ENCODE measurements at places on chromosomes 11 and 22. TPM values are rescaled to one million over a fixed set of nuclear protein-coding genes. Genes with fewer than 3 reads are reported as not detected.

GRCh38 chr11:94002226-94002625 lies 18.9 kb upstream of the HEPHL1 start:
- no peak for DNase-seq

GRCh38 chr11:94032066-94032465 lies 10.9 kb downstream of the HEPHL1 start:
- DNase-seq, result no peak

DNA sequence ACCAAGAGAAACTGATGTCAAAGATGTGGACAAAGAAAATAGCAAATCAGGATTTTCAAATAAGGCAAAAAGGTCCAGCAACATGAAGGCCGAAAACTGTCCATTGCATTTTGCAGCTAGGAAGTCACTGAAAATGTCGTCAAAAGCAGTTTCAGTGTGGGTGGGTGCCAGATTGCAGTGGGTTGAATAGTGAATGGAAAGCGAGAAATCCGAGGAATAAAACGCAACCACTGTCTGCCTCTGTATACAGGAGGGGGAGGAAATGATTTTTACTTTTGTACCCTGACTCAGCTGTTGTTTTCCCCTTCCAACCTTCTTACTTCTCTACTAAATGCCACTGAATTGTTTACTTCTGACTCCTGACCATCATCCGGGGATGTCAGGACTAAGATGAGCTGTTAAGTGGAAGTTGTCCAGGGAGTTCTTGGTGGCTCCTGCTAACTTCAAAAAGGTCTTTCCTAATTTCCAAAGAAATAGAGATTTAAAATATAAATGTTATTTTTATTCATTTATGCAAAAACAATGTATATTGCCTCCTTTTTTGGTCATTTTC lies 64.9 kb upstream of the BIRC3 start:
- DNase-seq, result no peak

GRCh38 chr11:58616594-58616993 lies 5.9 kb upstream of the CNTF start:
- DNase-seq, result no peak

DNA sequence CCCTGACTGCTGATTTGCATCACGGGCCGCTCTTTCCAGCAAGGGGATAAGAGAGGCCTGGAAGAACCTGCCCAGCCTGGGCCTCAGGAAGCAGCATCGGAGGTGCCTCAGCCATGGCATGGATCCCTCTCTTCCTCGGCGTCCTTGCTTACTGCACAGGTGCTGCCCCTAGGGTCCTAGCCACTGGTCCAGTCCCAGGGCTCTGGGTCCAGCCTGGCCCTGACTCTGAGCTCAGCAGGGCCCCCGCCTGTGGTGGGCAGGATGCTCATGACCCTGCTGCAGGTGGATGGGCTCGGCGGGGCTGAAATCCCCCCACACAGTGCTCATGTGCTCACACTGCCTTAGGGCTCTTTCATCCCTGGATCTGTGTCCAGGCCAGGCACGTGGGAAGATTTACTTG lies 7.0 kb upstream of the IGLL5 start:
- DNase-seq, result no peak

DNA sequence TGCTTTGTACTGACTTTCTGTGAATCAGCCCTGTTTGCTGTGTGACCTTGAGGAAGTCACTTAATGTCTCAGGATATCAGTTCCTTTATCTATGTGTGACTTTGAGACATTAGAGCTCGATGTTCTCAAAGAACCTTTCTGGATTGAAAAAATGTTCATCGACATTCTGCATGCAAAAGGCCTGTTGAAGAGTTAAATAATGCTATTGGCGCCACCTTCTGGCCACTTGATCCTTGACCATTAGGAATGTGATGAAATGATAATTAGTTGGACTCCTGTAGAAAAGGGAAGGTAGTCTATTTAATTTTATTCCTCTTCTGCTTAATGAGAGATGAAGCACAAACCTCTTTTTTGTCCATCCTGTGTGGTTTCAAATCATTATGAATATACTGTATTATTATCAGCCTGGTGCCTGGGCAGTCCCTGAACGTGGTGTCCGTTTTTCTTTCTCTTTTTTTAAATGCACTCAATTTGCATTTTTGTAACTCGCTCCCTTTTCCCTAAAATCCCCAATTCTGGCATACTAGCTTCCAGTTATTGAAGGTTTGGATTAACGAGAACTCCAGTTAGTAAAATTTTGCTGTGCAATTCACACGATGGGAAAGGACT lies 20.7 kb downstream of the ELF5 start:
- peak; percentile 26 for DNase-seq

DNA sequence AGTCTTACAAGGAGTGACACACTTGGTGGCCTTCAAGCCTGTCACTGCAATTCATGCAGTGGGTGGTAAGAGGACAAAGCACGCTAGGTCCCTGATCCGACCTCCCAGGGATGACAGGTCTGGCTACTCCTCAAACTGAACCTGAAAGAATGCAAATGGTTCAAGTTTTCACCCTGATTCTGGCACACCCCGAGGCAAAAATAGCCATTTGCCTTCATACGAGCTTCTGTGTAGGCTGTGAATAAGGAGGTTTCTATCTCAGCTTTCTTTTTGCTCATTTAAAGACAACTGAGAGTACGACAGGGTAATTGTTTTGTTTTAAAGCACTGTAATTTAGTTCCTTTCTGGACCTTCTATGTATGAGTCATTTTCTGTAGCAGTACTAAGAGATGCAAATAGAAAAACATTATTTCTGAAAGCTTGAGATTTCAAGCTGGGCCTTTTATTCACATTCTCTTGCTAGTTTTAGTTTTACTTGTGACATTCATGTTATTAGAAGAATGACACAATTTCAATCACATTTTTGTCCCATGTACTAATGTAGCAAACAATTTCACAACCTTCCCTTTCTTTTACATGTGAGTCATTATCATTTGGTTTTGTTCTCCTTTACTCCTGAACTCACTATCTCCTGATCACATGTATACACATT lies 56.6 kb upstream of the FDX1 start:
- DNase-seq, result no peak

GRCh38 chr11:122440811-122441665 lies 214.5 kb upstream of the UBASH3B start:
- no peak for DNase-seq

DNA sequence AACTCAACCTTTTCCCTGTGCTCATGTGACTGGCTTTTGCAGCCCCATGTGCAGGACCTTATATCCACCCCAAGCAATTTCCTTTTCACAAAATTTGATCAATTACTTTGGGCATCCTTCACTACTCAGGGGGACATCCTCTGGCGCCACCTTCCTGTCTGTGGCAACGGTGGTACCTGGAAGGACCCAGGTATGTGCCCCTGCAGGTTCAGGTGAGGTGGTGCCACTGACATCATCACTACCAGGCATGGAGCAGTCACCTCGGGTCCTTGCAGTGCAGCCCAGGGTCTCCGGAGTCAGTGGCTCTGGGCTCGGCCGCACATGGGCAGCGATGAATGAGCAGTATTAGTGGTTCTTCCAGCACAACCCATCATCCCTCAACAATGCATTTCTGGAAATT lies 37.7 kb upstream of the B3GAT1 start:
- no peak for DNase-seq

DNA sequence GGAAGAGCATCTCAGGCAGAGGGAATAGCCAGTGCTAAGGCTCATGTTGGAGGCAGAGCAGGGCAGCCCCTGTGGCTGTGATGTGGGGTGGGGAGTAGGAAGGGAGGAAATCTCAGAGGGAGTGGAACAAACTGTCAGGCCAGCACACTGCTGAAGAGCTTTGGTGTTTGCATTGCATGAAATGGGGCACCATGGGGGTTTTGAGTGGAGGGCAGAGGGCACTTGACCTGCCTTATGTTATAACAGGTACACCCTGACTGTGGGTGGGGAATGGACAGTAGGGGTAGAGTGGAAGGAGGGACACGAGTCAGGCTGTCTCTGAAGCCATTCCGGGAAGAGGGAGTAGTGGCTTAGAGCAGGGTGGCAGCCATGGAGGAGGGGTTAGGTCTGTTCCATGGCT lies 24.0 kb downstream of the PRDM11 start:
- DNase-seq, result no peak

DNA sequence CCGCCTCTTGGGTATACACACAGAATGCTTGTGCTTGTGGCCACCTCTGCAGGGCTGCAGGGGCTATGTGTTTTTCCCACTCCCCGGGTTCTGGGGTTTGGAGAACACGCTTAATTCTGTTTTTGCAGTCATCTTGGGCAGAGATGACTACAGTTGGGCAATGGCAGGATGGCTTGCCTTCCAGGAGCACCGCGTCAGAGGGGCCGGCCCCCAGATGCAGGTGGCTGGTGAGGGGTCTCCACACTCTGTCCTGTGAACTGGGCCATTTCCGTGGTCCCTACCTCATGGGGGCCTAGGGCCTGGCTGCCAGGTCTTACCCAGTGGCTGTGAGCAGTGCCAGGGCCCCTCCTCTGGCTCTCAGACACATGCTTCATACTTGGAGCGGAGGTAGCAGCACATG lies 68.3 kb downstream of the CTTN start:
- no peak for DNase-seq

DNA sequence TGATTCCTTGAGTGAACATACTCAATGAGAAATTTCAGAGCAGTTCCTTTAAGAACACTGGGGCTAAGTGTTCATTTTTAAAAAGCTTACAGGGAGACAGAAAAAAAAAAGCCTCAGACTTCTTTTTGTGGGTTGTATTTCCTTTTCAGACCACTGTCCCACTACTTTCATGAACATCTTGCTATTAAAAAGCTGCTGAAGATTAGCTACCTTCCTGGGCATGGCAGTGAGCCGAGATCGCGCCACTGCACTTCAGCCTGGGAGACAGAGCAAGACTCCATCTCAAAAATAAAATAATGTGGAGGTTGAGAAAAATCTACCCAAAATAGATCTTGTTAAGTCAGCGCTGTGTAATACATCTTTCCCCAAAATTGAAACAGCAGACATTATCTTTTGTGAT lies 10.8 kb downstream of the TRAF6 start:
- DNase-seq, result no peak

- peak; percentile 85 for DNase-seq
Measured at GRCh38 chr11:62791501-62792201, at the start of gene TMEM223. Gene TMEM223, minus strand, starts transcription at chr11:62792006. Its CDS starts 12 bp downstream, at chr11:62791994.

- DNase-seq, result peak; percentile 16
Measured at GRCh38 chr11:17386331-17387084, 2.0 kb downstream of the KCNJ11 start.

DNA sequence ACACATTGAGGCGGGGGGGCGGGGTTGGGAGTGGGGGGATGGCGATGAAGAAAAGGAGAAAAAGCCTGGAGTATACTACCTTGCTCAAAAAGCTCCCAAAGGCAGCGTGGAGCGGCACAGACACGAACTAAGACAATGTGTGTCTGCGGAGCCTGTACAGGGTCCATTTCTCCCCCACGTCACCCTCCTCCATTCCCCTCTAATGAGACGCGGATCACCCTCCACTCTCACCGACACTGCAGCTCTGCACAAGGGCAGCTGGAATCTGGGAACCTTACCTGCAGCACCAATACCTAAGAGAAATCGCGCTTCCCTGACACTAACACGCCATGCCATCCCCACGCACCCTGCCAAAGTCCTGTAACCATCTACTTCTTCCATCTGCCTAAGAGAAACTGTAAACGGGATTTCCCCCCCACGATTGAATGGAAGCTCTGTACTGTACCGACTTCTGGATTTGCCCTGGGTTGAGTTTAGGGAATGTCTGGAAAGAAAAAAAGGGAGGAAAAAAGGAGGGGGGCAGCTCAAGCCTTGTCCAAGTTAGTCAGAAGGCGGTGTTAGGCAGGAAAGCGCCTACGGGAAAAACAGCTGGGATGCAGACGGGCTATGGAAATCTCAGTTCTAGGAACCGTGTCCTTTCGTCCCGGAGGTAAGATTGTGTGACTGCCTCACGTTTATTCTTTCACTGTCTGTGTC lies 125.7 kb upstream of the C11orf58 start:
- DNase-seq, result no peak

GRCh38 chr11:95255251-95256145 lies 24.5 kb upstream of the SESN3 start:
- no peak for DNase-seq

- no peak for DNase-seq
Measured at GRCh38 chr22:21698430-21699329, 32.9 kb downstream of the PPIL2 start.

GRCh38 chr22:27134315-27134701 lies 476.9 kb downstream of the MIAT start:
- DNase-seq, result no peak

DNA sequence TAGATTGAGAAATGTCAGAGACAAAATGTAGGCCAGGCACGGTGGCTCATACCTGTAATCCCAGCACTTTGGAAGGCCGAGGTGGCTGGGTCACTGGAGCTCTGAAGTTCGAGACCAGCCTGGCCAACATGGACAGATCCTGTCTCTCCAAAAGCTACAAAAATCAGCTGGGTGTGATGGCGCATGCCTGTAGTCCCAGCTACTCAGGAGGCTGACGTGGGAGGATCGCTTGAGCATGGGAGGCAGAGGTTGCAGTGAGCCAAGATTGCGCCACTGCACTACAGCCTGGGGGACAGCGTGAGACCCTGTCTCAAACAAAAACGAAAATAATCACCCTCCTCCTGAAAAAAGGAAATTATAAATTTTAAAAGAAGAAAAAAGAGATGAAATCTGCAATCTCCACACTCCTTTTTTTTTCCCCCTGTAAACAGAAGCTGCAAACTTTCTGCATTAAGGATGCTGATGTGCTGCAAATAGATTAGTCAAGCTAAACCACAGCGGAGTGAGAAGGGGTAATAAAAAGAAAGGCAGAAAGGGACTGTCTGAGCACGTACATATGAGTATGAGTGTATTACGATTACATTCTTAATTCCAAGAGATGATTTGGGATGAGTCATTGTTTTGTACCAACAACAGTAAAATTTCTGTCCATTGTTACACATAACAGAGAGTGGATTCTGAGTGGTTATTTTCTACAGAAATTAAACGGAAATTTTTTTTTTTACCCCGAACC lies 87.3 kb downstream of the SIK3 start:
- no peak for DNase-seq

DNA sequence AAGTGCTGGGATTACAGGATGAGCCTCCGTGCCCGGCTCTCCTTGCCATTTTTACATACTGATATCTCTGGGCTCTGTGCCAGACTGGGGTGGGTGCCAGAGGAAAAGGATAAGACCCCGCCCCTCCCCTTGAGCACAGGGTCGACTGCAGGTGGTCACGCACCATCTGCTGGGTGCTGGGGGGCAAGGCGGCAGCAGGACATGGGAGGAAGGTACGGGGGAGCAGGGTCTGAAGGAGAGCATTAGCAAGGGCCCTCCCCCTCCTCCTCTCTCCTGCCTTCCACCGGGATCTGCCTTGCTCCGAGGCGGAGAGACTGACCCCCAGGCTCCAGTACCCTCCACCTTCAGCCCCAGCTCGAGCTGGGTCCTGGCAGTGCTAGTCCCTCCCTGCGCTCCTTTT lies 9.7 kb upstream of the PGA3 start:
- DNase-seq, result no peak

- no peak for DNase-seq
Measured at GRCh38 chr11:17611049-17611448, 64.0 kb downstream of the OTOG start.

ENDOD1 gene
- total RNA-seq, result 21.0 TPM

PKNOX2 gene
- not detected for total RNA-seq

NLRP14 gene
- not detected for total RNA-seq

SLC17A6 gene
- not detected for total RNA-seq

OR51B5 gene
- total RNA-seq, result not detected

SLC5A4 gene
- not detected for total RNA-seq

B3GAT3 gene
- total RNA-seq, result 66.2 TPM

SLC22A9 gene
- total RNA-seq, result not detected

B4GALNT4 gene
- 5.5 TPM for total RNA-seq

MMP20 gene
- not detected for total RNA-seq
